ENCODE measurements at places on chromosomes 6 and 20.
A peak's percentile ranks its signal among the peaks of the same experiment; 100 is the strongest.

DNA sequence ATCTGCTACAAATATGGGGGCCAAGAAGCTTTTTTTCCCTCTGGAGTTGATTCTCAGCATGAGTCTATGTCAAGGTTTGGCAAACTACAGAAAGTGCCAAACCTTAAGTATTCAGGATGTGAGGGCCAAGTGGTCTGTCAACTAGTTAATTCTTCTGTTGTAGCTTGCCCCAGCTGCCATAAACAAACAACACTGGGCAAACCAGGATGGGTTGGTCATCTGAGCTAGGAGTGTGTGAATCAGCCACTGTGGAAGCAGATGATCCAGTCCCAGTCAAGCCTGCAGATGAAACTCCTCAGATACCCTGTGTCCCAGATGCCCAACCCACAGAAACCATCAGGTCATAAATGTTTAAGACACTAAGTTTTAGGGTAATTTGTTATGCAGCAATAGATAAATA, 103.0 kb upstream of the MOCS1 start:
- DNase-seq: no peak

DNA sequence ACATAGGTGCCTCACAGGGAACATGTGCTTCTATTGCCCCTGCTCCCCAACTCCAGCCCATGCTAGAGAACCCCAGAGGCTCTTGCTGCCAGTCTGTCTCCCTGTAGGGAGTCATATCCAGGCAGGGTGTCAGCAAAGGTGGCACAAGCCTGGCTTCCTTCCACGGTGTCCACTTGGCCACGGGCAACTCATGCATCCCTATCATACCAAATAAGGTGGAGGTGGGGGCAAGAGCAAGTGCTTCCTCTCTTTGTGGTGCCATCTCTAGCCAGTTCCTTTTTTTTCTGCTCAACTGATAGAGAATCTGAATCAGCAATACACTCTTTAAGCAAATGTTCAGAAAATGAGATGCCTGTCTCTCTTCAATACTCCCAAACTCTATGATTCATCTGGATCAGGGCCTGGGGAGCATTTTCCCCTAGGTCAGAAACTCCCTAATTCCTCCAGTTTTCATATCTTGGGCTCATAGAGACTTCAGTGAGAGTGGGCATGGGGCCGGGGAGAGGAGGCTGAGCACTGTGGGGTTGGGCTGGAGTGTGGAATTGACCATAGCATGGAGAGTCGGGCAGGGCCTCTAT, 105.1 kb upstream of the GPR6 start:
- no peak for DNase-seq

- no peak for DNase-seq
Measured at GRCh38 chr20:16054985-16055384, 518.3 kb downstream of the KIF16B start.

GRCh38 chr20:47568019-47568418, 66.3 kb downstream of the NCOA3 start:
- no peak for DNase-seq

DNA sequence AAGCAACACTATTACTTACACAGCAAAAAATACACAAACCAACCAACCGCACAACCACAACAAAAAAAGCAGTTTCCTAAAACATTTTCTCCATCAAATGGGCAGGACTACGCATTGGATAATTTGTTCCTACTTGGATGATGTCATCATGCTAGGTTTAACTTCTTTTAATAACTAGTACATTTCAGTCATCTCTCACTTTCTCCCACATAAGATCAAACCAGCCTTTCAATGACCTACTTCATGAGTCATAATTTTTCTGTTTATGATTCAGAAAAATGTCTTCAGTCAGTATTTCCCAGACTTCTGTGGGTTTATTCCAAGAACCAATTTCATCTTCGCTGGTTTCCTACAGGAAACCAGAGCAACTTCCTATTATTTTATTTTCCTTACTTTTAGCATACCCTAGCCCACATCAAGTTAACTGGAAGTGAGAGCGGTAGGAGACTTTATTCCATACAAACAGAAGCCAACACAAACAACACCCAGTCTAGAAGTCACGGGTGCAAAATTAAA, 134.2 kb downstream of the GMDS start:
- no peak for DNase-seq

GRCh38 chr6:12751694-12752325, 35.2 kb downstream of the PHACTR1 start:
- no peak for DNase-seq

DNA sequence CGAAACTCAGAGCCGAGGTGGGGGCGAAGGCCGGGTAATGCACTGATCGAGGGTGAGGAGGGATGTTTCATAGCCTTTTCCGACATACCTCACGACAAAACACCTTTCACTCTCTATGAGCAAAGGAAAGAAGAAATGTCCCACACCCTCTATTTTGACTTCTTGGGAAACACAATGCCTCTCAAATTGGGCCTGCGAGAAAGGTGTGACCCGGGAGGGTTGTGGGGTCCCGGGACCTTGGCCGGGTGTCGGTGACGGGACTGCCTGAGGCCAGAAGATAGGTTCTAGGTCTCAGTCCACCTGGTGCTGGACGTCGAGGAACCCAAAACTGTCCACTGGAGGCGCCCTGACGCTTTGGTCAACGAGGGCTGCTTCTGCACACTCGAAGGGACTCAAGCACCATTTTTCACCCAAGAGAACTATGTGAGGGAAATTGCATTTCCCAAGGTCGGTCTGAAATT, 41.1 kb upstream of the OSTM1 start:
- DNase-seq: no peak

- no peak for DNase-seq
Measured at GRCh38 chr6:6599468-6599873, 11.0 kb downstream of the LY86 start.

DNA sequence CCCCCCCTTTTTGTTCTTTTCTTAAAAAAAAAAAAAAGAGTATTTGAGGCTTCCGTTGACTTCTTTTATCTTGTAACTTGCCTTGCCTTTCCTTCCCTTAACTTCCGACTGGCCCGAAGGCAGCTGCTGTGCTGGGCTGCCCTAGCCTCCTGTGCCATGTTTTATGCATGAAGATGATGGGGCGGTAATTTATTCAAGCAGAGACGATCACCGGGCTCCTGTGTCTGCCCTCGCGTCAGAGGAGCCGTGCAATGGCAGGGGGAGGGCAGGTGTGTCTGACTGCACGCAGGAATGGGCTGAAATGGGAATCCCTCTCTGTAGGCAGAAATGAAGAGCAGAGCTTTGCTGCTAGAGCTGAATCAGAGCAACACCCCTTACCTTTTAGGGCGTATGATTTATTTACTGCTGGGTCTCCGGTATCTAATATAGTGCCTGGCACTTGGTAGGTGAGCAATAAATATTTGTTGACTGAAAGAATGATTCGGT, 106.3 kb upstream of the RIPOR2 start:
- DNase-seq: peak; percentile 46

- DNase-seq: no peak
Measured at GRCh38 chr20:60904730-60905129, 347.3 kb upstream of the CDH4 start.

- no peak for DNase-seq
Measured at GRCh38 chr20:24761220-24762065, 187.6 kb upstream of the CST7 start.

- DNase-seq: no peak
Measured at GRCh38 chr6:3297909-3298308, 39.2 kb downstream of the PSMG4 start.

- DNase-seq: no peak
Measured at GRCh38 chr6:165701005-165701404, 38.0 kb upstream of the PDE10A start.

- DNase-seq: no peak
Measured at GRCh38 chr6:68834551-68834950, 199.5 kb downstream of the ADGRB3 start.

GRCh38 chr20:38178065-38178491, 13.0 kb upstream of the TGM2 start:
- DNase-seq: no peak

GRCh38 chr20:24469116-24469893, at the start of gene SYNDIG1:
Gene SYNDIG1, plus strand, starts transcription at chr20:24469629. Its CDS starts 73,469 bp downstream, at chr20:24543098.
- DNase-seq: no peak

DNA sequence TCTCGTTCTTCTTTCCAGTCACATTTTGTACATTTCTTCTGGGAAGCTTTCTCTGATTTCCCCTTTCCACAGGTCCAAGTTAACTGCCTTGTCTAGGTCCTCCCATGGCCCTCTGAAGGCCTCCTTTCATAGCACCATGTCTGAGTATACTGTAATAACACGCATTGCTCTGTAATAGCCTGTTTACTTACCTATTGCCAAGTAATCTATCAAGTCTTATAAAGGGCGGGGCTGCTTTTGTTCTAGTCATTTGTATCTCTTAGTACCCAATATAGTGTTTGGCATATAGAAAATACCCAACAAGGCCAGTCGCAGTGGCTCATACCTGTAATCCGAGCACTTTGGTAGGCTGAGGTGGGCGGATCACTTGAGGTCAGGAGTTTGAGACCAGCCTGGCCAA, 17.9 kb downstream of the PTPN1 start:
- DNase-seq: no peak
